ENCODE measurements at places on chromosomes 7 and 10.

GRCh38 chr10:71807557-71808510 lies 34.5 kb upstream of the VSIR start:
- no peak for DNase-seq

GRCh38 chr10:82144153-82144552 lies 269.2 kb downstream of the NRG3 start:
- DNase-seq = no peak

- DNase-seq = no peak
These were observed 529.4 kb upstream of the IGFBP3 start for GRCh38 chr7:46450425-46450824.

DNA sequence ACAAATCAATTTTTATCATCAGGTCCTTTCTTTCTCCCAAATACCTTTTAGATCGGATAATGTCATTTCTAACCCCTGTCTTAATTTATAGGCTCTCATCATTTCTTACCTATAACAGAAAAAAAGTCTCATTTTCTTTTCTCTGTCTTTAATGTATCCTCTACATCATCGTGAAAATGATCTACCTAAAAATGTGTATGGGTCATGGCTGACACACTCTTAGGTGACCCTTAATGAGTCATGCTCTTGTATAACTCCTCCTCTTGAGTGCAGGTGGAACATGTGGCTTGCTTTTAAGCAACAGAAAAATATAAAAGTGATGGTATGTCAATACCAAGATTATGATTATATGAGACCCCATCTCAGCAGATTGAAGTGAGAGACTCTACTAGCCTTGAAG lies 139.4 kb downstream of the SEMA3C start:
- no peak for DNase-seq

DNA sequence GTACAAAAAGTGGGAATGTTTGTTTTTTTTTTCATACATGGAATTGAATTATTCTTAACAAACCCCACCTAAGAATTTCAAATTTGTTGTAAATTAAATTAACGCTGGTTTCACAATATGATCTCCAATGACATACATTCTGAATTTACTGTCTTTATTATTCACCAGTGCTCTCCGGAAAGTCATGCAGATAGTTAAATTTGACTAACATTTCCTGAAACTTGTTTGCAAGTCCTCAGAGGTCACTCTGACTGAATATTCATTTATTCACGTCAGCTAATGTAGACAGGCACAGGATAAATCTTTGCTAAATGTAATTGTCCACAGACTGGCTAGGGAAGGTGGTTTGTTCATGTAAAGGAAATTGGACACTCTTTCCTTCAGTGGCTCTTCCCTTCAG lies 730.4 kb downstream of the PHTF2 start:
- no peak for DNase-seq

- no peak for DNase-seq
These were observed 623 bp downstream of the INPP5A start for GRCh38 chr10:132538031-132538789.

DNA sequence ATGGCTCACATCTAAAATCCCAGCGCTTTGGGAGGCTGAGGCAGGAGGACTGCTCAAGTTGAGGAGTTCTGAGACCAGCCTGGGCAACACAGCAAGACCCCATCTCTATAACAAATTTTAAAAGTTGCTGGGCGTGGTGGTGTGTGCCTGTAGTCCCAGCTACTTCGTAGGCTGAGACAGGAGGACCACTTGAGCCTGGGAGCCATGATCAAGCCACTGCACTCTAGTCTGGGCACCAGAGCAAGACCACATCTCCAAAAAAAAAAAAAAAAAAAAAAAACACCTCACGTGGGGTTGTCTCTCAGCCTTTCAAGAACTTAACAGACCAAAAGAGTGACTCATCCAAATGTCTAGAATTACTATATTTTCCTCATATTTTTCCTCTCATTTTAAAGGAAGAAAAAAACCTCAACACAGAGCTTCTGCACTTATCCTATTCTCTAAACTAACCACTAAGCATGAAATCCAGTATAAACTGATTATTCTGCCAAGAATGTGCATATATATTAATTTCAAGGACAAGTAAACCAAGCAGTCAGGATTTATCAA lies 46.3 kb downstream of the CUL2 start:
- DNase-seq = no peak

DNA sequence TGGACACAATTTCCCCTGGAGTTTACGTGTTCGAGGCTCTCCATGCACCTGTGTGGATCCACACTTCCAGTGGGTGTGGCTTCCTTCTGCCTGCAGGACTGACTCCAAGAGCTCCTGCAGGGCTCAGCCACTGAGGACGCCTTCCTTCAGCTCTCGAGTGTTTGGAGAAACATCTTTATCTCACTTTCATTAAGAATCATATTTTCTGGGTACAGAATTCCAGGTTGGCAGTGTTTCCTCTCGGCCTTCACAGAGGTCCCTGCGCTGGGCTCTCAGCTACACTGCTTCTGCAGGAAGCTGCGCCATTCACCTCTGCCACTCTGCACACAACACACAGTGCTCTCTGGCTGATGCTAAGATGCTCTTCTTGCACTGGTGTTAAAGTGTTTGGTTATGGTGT lies 69.9 kb upstream of the NKX6-2 start:
- DNase-seq = no peak

GRCh38 chr7:144830024-144830785 lies 5.6 kb downstream of the TPK1 start:
- no peak for DNase-seq

- no peak for DNase-seq
These were observed 56.0 kb upstream of the NEBL start for GRCh38 chr10:20953120-20953519.

DNA sequence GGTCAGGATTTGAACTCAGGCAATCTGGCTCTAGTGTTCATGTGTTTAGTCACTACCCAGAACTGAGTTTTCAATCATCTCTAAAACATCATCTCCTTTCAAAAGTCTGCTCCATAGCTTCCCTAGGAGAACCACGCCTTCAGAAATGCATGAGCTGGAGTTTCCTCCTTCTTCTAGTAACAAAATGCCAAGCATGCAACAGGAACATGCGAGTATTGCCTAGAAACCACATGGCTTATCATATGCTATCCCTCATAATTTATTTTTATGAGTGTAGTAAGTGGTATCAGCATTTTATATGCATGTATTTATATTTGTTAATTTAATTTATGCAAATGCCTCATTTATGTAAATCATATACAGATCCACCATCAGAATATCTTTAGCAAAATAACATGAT lies 170.9 kb downstream of the RAB11FIP2 start:
- DNase-seq = no peak

GRCh38 chr7:85554236-85555178 lies 367.7 kb upstream of the SEMA3D start:
- DNase-seq = peak; percentile 20

GRCh38 chr7:99992330-99993038 lies 16.7 kb upstream of the AZGP1 start:
- no peak for DNase-seq

DNA sequence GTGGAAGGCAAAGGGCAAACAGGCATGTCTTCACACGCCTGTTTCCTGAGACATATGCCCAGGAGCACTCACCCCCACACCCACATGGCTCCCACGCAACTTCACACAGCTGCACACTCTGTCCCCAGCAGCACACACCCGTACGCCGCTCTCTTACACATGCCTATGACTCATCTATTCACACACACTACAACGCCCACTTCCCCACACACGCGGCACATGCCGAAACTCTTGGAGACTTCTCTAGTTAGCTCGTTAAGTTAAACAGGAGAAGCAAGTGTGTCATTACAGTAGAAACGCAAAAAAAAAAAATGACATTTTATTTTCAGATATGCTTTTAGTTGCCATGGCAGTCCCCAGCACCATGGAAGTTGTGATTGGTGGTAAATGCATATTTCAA lies 6.7 kb downstream of the CALN1 start:
- no peak for DNase-seq

DNA sequence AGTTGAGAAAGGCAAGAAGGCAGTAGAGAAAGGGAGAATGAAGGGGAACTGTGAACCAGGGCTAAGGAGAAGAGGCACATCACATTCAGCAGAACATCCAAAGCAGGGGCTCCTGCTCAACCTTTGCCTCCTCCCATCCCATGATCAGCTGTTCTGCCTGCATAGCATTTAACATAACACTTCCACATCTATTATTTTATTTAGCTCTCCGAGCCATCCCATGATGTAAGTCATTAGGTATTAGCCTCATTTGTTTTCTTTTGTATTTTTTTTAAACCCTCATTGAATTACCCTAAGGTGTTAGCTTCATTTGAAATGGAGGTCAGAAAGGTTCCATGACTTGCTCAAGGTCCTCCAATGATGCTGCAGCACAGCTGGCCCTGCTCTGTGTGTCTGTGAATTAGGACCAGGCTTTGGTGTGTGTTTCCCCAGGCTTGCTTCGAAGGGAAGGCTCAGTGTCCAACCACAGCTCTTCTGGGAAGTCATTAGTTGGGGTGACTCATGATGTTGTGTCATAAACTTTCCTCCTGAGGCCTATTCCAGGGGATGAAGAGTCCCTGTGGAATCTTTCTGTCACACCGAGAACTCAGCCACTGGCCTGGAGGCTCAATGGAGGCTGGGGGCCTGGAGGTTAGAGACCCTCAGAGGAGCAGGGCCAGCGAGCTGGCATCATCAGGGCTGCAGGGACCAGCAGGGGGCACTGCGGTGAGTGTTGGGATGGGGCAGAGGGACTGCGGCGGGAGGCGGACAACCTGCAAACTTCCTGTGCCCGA lies 16.5 kb downstream of the NPFFR1 start:
- no peak for DNase-seq

DNA sequence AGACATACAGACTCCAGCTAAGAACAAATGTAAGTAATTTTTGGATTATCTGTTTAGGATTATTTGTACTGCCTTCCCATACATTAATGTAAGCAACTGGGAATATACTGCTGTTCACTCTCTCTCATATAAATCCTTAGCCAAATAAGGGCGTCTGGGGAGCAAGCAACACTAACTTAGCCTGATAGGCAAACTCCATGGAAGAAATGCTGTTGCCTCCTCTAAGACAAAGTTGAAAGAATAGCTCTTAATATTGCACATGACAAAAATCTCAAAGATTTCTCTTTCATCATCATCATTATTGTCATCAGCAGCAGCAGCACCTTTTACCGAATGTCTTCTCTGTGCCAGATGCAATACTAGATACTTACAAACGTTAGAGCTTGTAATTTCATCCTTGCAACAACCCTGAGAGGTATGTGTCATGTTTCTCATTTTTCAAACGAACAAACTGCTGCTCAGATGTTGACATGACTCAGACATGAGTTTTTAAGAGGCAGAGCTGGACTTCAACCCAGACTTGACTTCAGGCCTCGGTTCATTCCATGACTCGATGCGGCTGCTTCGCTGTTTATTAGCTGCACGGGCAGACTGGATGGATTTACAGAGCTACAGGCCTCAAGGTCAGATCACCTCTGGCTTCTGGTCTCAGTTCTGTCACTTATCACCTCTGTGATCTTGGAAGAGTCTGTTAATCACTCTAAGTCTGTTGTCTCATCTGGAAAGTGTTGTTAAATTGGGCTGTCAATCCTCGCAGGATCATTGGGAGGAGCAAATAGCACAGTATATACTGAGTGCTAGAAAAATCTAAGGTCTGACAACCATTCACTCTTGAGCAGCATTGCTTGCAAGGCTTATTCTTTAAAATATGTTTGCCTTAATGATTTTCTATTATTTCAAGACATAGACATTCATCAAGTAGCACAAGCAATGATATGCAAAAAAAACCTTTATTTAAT lies 126.3 kb upstream of the CELF2 start:
- DNase-seq = no peak

DNA sequence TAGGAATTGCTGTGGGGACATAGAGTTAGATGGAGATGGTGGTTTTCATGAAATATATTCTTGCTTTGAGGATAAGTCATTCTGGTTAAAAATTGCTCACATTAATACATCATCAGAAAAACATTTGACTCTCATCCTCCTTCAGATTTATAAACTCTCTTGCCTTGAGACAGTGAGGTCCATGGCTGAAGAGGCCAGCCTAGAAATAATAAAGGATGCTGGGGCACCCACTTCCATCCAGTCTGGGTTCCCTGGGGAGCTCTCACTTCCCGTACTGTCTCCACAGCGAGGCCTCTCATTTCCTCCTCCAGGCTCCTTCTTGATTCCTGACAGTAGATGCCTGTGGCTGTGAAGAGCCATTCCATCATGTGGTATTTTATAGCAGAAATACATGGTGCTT lies 73.3 kb upstream of the PRKG1 start:
- no peak for DNase-seq

- DNase-seq = no peak
These were observed 536 bp upstream of the POM121 start for GRCh38 chr7:72924386-72924732.

GRCh38 chr7:41709621-41710020 lies 6.7 kb upstream of the INHBA start:
- DNase-seq = no peak

DNA sequence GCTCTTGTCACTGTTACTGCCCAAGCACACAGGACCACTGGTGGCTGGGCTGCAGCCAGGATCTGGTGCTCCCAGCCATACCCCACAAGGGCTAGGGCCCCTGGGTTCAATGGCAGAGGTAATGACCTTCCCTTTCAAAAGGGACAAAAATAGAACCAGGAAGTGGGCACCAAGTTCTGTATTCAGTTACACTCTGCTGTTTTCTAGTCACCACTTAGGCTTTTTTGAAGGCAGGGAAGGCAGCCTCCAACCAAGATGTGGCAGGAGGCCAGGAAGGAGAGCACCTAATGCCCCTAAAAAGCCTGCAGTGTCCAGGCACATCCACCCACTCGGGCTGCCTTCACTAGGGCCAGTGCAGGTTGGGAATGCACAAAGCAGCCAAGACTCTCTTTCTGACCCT lies 47.8 kb downstream of the NOD1 start:
- no peak for DNase-seq

DNA sequence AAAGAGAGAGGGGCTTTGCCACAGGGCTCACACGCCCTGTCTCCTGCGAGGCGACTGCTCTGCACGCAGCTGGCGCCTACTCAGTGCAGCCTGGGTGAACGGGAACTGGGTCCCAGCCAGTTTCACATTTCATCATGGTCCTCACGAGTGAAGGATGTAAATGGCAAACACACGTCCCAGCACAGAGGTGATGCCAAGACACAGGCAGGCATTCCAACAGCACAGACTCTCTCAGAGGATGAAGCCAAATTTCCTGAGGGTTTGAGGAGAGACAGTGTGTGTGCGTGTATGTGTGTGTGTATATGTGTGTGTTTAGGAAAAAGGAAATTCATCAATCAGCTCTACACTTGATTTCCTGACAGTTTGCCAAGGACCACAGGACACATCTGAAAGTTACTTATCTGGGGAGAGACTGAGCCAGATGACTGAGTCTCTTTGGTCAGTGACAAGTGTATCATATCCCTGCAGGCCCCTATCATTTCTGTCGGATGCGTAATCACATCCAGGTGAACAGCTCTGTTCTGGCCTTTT lies 53.9 kb downstream of the CHST15 start:
- no peak for DNase-seq

Data from NCI-H1436 (cell line).